ENCODE measurements at places on chromosomes 5 and 9.

DNA sequence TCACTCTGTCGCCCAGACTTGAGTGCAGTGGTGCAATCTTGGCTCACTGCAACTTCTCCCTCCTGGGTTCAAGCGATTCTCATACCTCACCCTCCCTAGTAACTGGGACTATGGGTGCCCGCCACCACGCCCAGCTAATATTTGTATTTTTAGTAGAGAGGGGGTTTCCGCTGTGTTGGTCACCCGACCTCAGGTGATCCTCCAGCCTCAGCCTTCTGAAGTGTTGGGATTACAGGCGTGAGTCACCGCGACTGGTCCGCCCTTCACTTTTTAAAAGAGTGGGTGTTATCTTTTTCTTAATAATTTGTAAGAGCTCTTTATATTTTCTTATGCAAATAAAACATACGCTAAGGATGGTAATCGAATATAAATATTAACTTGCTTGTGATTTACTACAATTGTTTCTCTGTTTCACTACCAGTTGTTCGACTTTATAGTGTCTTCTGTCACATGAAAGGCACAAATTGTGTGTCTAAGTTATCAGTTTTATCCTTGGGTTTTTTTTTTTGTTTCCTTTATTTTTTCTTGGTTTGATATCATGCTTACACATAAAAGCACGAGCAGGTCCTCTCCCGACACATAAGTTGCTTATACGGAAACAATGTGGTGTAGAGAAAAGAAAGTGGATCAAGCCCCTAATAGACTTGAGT lies 1.9 kb upstream of the GPBP1 start:
- peak; percentile 56 for DNase-seq

- DNase-seq: peak; percentile 58
Observed at GRCh38 chr5:80655231-80655774, 520 bp upstream of the DHFR start.

DNA sequence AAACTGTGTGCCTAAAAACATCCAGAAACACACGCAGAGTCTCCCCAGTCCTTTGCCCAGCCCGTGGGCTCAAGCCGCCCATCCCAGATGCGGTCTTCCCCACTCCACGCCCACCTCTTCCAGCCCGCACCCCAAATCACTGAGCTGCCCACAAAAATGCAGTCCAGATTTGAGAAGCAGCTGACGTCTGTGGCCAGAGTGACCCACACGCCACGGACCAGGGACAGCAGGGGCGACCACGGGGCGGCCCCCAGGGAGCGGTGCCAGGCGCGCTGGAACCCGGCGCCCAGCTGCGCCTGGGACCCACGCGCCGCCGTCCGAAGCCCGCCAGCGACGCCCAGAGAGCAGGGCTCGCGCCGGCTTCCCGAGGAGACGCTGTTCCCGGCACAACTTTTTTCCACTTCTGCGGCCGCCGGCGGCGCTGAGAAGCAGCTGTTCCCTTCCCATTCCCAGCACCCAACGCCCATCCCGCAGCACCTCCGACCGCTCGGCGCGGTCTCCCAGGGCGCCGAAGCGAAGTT lies 674 bp downstream of the LHFPL2 start:
- peak; percentile 60 for DNase-seq

DNA sequence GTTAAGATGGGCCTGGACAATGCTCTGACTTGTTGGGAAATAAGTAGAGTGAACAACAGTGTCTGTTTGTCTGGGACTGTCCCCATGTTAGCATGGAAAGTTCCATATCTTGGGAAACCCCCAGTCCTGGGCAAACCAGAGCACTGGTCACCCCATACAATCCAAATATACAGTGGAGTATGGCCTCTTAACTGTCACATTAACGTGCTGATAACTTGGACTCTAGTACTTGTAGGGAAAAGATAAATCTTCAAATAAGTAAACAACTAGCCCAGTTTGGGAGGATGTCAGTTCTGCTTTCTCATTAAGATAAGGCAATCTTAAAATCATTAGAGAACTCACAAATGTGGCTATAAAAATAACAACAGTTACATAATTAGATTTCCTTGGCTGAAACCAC lies 47.6 kb upstream of the JAK2 start:
- no peak for DNase-seq

GRCh38 chr9:137241490-137242268 lies 592 bp downstream of the TUBB4B start:
- DNase-seq: peak; percentile 37

- peak; percentile 50 for DNase-seq
Observed at GRCh38 chr5:100623719-100624118, 88.5 kb downstream of the FAM174A start.

DNA sequence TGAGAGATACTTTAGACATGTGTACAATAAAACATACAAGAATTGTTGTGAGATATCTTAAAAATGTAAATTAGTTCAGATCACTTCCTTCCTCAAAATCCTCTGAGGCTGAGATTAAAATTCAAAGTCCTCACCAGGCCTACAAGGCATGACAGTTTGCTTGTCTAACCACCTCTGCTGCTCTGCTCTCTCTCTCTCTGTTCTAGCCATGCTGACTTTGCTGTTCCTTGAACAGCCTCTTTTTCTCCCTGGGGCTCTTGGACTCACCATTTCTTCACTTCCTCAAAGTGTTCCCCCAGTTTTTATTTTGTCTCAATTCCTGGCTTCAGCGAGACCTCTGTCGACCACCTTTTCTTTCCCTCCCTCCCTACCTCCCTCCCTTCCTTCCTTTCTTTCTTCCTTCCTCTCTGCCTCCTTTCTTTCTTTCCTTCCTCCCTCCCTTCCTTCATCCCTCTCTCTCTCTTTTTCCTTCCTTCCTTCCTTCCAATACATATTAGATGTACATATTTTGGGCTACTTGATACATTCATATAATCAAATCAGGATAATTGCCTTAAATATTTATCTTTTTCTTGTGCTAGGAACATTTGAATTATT lies 27.0 kb downstream of the CATSPER3 start:
- no peak for DNase-seq

GRCh38 chr5:170625221-170626165 lies 121.7 kb downstream of the KCNIP1 start:
- no peak for DNase-seq

DNA sequence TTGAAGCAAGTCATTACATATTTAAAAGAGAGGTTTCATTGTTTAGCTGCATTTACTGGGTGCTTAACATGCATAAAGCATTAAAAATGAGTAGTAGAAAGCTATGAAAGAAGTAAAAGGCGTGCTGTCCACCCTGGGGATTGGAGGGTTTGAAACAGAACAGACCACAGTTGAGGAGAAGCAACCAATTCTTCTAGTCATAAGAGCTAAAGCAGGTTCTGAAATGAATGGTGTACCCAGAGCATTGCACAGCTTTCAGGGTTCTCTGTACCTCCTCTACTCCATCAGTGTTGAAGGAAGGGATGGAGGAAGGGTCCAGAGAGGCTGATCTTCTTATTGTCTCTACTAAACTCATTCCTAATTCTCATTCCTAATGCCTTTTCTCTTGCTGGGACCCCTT lies 68.9 kb downstream of the SH3RF2 start:
- no peak for DNase-seq

DNA sequence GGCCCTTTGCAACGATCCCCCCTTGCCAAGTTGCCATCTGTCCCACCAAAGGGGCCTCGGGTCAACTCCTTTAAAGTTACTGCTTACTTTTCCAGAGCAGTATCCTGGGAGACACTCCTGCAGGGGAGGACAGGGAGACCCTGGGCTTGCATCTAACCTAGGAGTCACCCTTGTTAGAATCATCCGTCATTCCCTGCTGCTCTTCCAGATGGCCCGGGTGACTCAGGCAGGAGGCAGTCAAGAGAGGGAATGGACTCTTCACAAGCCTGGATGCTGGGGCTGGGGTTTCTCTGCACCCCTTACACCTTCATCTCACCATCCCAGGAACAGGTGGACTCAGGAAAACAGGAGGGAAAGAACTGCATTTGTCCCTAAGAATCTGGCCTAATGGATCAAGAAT lies 175.6 kb downstream of the GABBR2 start:
- no peak for DNase-seq

GRCh38 chr5:18602402-18602801 lies 968.1 kb downstream of the TAF11L14 start:
- DNase-seq: no peak

DNA sequence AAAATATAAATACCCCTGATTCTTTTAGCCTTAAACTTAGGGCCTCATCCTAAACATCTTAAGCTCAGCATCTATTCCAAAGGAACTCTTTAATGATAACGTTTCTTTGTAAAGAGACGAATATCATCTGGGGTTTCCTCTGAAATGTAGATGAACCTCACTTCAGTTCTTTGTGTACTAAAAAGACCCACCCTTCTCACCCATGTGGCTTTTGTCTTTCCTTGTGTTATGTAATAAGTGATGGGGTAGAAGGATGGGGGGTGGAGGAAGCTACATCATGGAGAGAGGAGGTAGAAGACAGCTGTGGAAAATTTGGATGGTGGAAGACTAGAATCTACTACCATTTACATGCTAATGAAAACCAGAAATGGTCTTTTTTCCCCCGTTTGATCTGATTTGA lies 111.0 kb downstream of the NDUFS4 start:
- DNase-seq: no peak

- no peak for DNase-seq
Observed at GRCh38 chr9:8208465-8208864, 408.9 kb upstream of the DMAC1 start.

GRCh38 chr5:96969366-96969765 lies 33.5 kb downstream of the LNPEP start:
- no peak for DNase-seq
